Suprapubic skin (tissue), 4 donors: ENCODE measurements at places on chromosomes 2 and 18.

DNA sequence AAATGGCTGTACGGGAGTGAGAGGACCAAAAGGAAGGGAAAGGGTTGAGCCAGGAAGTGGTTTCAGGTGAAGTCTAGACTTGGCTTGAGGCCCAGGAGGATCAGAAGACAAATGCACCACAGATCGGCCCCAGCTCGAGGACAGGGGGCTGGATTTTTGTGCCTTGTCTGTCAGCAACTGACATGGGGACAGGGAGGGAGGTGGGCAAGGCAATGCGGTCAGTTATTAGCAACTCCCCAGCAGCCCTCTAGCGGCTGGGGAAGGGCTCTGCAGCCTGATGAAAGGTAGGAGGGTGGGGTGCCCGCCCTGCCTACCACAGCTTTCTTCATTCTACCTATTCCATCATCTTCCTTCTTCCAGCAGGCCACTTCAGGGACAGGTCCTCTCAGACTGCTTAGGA is 50.0 kb downstream of the CPO start:
- DNase-seq = no peak

GRCh38 chr18:7908681-7909299 is 341.7 kb downstream of the PTPRM start:
- DNase-seq = no peak

DNA sequence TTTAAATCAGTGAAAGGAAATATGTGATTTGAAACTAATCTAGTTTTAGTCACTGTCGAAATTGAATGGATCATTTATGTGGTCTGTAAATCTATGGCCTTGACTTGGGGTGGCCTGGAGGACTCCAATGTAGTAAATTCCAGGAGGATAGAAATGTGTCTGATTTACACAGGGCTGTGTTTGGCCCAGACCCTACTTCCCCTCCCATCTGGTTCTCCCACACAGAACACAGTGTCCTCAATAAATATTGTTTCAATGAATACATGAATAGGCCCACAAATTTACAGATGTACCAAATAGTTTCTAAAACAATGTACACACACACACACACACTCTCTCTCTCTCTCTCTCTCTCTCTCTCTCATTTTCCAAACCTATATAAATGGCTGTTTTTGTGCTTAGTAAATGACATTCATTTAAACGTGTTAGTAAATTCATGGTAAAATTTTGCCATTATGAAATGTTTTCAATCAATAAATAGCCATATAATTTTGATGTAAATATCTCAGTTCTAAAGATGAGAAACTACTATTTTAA is 1.9 kb downstream of the CCDC68 start:
- DNase-seq = no peak

- no peak for DNase-seq
These were observed 144.4 kb upstream of the TWIST2 start for GRCh38 chr2:238703436-238703835.

DNA sequence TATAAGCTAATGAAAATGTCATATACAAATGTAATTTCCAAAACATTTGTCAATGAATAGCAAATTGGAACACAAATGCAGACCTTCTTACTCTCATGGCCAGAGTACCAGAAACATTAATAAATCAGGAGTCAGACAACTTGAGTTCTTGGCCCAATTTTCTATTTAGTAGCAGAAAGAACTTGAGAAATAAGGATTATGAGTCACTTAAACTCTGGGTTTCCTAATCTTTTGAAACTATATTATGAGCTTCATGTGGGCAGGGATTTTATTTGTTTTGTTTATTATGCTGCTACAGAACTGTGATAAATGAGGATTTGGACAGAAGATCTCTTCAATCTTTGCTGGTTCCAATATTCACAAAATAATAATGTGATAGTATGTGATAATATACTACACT is 686.7 kb downstream of the NR4A2 start:
- DNase-seq = no peak

GRCh38 chr2:43224131-43224570 is 2.3 kb downstream of the ZFP36L2 start:
- DNase-seq = peak; percentile 86

GRCh38 chr18:27713037-27713737 is 463.7 kb downstream of the CDH2 start:
- no peak for DNase-seq

GRCh38 chr18:28109781-28110560 is 67.0 kb downstream of the CDH2 start:
- DNase-seq = no peak

DNA sequence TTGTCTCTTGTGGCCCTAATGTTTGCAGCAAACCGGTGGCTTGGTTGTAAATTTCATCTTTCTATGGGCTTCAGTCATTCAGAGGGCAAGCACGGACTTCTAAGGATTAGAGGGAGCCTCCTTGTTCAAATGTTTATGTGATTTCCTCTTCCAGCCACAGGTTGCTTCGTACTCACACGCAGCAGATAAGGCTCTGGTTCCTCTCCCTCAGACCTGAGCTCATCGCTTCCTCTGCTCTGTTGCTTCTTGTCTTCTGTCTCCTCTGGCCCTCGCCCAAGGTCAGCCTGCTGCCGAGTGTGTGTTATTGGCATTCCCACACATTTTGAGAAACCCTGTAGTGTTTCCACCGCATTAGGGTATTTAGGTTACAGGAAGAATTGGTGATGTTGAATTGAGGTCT is 44.0 kb downstream of the MYL12B start:
- DNase-seq = no peak

DNA sequence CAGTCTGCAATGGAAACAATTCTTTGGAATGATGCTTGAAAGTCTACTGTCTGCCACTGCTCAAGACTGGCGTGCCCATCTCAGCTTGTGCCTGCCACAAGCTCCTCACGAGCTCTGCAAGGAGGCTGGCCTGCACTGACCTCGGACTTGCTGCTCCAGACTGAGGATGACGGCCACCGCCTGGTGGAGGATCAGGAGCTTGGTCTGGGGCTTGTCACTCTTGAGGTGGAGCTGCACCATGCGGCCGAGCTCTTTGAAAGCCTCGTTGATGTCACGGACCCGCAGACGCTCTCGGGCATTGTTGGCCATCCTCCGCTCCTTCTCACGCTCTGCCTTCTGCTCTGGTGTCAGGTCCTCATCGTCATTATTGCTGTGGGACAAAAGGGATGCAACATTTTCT is 269.4 kb upstream of the CCDC68 start:
- DNase-seq = no peak

GRCh38 chr18:67875944-67876343 is 359.4 kb upstream of the DSEL start:
- no peak for DNase-seq

GRCh38 chr2:68124321-68124720 is 33.4 kb upstream of the PNO1 start:
- no peak for DNase-seq

DNA sequence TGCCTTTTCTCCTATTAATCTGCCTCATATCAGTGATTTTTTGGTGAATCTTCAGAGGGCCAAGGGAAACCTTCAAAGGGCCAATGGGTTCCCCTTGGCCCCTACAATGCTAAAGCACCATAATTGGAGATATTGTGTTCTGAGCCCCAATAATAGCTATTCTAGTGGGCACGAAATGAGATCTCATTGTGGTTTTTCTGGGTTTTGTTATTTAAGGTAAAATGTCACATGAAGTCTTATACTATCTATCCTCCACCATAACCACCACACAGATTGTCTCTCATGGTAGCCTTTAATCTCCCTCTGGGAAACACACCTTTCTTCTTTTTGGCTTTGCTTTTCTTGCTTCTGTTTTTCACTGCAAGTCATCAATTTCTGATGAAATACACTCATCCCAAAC is 152.8 kb downstream of the B3GNT2 start:
- DNase-seq = no peak

DNA sequence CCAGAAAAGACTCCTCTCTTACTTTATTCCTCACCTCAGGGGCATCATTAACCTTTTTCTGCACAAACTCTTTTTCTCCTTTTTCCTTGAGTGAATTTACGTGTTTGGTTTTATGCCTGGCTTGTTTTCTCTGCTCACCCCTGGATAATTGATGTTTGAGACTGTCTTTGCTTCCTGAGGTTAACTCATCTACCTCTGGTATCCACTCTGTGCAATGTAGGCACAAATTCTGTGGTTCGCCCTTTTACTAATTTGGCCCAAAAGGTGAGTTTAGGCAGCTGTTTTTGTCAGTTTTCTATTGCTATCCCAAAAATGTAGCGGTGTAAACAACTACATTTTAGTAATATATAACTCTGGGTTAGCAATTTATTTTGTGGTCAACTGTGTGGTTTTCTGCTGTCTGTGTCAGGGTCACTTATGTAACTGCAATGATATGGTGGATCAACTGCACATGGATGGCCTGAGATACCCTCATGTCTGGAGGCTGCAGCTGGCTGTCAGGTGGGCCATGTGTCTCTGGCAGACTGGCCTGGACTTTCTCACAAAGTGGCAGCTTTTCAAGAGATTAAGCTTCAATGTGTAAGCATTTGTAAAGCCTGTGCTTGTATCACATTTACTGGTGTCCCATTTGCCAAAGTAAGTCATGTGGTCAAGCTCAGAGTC is 329.7 kb downstream of the FSIP2 start:
- no peak for DNase-seq

GRCh38 chr2:203878063-203878462 is 10.5 kb downstream of the CTLA4 start:
- DNase-seq = no peak

GRCh38 chr2:70496819-70497218 is 56.8 kb downstream of the TGFA start:
- no peak for DNase-seq

GRCh38 chr2:58063641-58064040 is 17.0 kb downstream of the VRK2 start:
- DNase-seq = no peak

DNA sequence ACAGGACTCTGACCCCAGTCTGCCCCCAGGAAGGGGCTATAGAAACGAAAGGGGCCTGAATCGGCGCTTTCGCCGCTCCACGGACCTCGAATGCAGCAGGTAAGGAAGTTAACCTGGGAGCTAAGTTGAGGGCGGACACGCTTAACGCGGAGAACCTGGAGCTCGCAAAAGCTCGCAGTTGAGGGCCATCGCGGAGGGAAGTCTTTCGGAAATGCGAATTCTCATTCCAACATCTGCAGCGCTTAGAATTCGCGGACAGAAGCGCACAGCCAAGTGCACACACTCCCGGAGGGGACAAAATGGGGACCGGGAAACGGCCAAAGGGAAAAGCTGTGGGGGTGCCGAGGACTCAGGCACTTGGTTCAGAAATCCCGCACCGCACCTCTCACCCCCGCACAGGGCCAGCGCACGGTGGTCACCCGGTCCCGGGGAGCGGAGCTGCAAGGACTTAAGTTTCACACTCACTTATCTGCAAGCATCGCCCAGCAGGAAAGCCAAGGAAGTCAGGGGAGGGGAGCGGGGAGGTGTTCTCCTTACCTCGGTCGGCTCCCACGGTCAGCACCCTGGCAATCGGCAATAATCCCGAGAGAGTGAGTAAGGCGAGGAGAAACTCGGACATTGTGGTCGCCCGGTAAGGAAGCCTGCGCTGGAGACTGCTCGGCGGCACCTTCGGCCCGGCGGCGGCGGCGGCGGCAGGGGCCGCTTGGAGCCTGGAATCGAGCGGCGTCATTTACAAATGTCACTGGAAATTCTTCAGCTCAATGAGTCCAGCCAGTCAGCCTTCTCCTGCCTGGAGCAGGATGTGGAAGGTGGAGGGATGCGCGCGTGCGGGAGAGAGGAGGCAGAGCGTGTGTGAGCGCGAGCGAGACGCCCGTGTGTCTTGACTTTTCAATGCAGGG is 456 bp downstream of the LRP1B start:
- DNase-seq = peak; percentile 70

- DNase-seq = peak; percentile 71
These were observed 25.1 kb downstream of the SLC66A2 start for GRCh38 chr18:79926306-79926705.

GRCh38 chr2:30484995-30485394 is 37.9 kb downstream of the LCLAT1 start:
- no peak for DNase-seq

DNA sequence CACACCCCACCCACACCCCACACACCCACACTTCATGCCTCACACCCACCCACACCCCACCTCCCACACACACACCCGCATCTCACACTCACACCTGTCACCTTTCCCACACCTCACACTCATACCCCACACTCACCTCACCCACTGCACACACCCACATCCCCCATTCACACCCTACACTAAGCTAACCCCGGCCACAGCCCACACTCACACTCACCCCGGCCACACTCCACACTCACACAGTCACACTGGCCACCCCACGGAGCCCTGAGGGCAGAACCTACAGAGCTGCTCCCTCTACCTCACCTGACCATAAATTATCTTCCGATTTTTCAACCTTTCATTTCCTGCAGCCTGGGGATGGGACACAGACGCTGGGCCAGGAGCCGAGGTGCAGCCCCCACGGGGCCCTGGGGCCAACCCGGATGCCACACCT is 241.3 kb downstream of the HDAC4 start:
- peak; percentile 57 for DNase-seq

DNA sequence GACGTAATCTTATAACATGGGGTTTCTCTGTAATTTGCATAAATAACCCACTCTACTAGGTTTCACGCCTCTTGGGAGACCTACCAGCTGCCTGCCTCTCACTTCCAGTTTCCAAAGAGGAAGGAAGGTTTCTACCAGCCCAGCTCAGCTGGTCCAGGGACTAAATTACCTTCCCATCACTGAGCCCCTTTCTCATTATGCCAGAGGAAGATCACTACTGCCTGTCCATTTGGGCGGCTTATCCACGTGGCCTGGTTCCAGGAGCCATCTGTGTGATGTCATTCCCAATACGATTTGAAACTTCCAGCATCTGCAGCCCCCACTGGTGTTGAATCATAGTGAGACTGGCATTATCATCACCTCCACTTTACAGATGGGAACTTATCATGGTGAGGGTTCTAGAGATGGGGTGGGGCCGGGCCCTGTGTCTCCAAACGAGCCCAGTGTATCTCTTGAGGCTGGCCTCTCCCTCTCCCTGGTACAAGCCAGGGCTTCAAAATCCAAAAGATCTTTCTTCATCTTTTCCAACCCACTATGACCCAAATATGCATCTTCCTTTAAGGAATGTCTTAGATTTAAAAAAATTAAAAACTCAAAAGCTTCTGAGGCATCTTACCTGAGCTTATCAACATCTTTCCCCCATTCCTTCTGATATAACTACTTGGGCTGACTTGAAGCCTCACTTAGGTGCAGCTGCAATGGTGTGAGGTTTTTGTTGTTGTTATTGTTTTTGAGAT is 140.8 kb downstream of the DDX1 start:
- DNase-seq = no peak

GRCh38 chr2:29278966-29279365 is 163.8 kb downstream of the CLIP4 start:
- DNase-seq = no peak

- no peak for DNase-seq
These were observed 101.7 kb upstream of the ZSWIM2 start for GRCh38 chr2:186950694-186951093.

- DNase-seq = no peak
These were observed 8.4 kb downstream of the SIGLEC15 start for GRCh38 chr18:45833846-45834245.

DNA sequence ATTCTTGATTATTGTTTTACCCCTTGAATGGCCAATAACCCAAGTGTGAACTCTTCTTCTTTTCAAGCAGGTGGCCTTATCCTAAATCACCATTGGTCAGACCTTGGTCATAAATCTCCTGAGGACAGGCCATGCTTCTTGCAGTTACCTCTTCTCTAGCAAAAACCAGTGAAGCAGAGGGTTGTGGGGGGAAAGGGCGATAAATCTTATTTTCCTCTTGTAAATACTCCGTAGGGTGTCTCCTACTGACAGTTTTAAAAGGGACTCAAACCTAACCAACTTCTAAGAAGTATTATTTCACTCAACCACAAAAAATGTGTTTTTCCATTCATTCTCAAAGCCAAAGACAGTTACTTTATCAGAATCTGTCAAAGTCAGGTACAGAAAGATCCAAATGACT is 168.1 kb upstream of the RMP24 start:
- DNase-seq = no peak

- no peak for DNase-seq
These were observed 7.8 kb upstream of the ANXA4 start for GRCh38 chr2:69734035-69734611.
